CD4-positive, alpha-beta T cell (primary cell): ENCODE measurements at places on chromosomes 2 and 18. TPM values are rescaled to one million over a fixed set of nuclear protein-coding genes. Genes with fewer than 3 reads are reported as not detected.

GRCh38 chr2:204533629-204534370, 11.5 kb upstream of the PARD3B start:
- no peak for DNase-seq

The NEU4 gene
- total RNA-seq, result 4.3 TPM

DNA sequence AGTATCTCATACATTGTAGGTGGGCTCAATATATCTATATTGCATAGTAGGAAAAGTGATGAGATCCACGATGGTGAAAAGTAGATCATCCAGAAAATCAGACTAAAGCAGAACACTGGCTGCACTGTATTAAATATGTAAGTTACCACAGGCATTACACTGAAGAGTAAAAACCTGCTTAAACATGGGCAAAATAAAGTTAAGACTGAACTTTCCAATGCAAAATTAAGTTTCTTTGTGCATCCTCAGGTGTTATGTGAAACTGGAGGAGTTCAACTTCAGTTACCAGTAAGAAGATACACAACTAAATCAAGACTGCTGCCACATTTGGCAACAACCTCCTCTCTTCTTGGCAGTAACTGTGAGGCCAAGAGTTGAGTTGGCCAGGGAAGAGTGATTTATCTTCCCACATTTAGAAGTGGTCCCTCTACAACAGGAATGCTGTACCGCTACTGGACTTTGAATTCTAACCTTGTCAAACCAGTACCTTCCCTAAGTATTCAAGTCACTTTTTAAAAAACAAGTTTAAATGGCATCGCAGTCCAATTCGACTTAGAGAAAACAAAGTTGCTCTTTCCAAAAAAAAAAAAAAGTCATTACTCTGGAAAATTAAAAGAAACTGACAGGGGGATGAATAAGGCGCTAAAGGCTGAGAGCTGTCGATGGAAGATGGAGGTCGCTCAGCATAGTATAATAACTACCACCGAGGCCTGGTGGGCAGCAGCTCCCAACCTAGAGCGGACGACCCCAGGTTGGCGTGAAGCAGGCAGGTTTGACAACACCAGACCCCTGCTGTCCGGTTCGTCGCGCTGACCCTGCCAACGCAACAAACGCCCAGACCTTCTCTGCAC, 1.1 kb downstream of the MAP4K3 start:
- no peak for DNase-seq

DNA sequence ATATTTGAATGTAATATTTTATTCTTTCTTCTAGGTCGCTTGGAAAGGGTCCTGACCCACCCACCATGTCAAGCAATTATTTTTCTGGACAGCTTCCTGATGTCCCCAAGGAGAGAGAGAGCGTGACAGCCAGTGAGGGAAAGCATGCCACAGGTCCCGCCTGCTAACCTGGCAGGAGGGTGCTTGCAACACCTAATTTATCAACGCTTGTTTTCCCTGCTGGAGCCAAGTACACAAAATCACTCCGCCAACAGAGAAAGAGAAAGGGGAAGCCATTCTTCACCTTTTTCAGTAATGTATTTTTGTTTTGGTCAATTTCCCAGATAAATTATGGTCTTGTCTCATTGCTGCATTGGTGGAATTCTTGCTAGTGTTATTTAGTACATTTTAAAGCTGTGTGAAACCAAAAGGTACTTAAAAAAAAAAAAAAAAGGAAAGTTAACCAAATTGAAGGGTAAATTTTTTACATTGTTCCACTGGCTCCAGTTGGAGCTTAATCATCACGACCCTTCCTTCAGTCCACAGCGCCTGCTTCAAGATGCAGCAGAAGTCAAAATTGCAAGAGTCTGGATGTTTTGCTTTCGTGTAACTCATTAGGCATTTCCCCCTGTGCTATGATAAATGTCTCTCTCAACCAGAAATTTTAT, 88.5 kb upstream of the COPS8 start:
- no peak for DNase-seq

The CRYBA2 gene
- not detected for total RNA-seq

GRCh38 chr2:149586898-149587219, 716 bp downstream of the MMADHC start:
- DNase-seq, result no peak

The CCDC142 gene
- total RNA-seq, result 12.4 TPM

The ST8SIA3 gene
- total RNA-seq, result not detected

- DNase-seq, result no peak
Observed at GRCh38 chr2:42495611-42496010, 1.8 kb upstream of the KCNG3 start.

The SCN3A gene
- not detected for total RNA-seq

DNA sequence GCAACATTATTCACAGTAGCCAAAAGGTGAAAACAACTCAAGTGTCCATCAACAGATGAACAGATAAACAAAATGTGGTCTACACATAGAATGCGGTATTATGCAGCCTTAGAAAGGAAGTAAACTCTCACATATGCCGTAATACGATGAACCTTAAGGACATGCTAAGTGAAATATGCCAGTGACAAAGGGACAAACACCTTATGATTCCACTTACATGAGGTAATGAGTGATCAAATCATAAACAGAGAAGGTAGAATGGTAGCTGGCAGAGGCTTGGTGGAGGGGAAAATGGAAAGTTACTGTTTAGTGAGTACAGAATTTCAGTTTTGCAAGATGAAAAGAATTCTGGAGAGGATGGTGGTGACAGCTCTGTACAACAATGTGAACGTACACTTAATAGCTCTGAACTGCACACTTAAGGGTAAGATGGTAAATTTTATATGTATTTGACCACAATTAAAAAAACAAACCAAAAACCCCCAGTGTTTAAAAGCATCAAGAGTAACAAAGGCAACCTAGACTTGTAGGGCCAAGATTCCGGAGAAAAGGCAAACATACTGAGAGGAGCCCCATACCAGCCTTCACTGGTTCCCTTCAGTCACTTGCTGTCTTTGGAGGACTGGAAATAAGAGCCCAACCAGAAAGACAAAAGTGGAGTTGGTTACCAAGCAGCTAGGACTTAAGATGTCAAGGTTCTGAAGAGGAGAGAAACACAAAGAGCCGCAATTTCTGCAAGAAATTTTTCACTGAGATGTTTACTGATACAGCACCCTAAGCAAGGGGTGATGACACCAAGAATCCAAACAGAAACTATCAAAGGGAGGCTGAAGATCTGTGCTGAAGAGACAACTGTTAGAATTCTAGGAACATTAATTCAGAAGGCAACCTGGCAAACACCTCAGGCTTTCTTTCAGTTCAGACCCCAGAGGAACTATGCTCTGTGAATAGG, 61.3 kb downstream of the CUL3 start:
- no peak for DNase-seq

- no peak for DNase-seq
Observed at GRCh38 chr2:42971381-42971780, 179.0 kb upstream of the HAAO start.

- no peak for DNase-seq
Observed at GRCh38 chr2:166154685-166155338, 27.0 kb upstream of the SCN1A start.

The KIF1A gene
- not detected for total RNA-seq

The SLC8A1 gene
- total RNA-seq, result 0.47 TPM

The CRYGC gene
- not detected for total RNA-seq

The SLC66A3 gene
- total RNA-seq, result 6.9 TPM

DNA sequence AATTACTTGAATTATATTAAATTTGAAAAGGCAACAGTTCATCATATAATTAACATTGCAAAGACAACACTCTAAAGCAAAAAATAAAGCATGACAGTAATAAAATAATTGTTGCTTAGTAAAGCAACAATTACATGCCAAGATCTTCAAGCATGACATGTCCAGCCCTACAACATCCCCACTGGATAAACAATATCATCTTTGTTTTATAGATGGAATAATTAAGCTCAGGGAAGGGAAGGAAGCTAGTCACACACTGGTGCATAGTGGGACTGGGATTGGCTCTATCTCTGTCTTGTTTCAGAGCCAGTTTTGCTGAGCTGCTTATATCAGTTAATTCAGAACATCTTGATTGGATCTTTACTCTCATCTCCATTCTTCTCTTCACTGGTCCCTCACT, 49.9 kb upstream of the PARD3B start:
- no peak for DNase-seq

The ZBTB7C gene
- not detected for total RNA-seq

GRCh38 chr2:112692495-112692911, 28.3 kb upstream of the NT5DC4 start:
- DNase-seq, result peak; percentile 28
